CD4-positive, CD25-positive, alpha-beta regulatory T cell (primary cell): ENCODE measurements at places on chromosomes 1 and 21.
A peak's percentile ranks its signal among the peaks of the same experiment; 100 is the strongest.

- no peak for DNase-seq
These were observed 113.7 kb downstream of the CRYAA start for GRCh38 chr21:43282358-43283120.

- DNase-seq: peak; percentile 12
These were observed 3.6 kb downstream of the RGS1 start for GRCh38 chr1:192579010-192579738.

GRCh38 chr1:41317361-41317760, 43.9 kb upstream of the FOXO6 start:
- no peak for DNase-seq

DNA sequence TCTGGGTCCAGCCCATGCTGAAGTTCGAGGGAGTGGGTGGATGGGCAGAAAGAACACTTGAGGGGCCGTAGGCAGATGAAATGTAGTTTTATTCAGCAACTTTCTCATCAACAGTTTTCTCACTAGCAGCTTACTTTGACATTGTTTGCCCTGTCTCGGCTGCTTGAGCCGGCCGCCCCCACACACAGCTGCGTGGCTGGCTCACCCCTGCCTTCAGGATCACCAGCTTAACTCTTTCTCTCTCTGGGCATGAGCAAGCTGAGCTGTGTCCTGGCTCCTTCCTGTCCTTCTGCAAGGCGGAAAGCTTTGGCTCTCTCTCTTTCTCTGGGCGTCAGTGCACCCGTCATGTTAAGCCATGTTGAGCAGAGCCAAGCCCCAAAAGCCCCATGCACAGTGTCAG, 104.4 kb upstream of the GNG12 start:
- no peak for DNase-seq

- no peak for DNase-seq
These were observed 79.7 kb upstream of the CHODL start for GRCh38 chr21:18164933-18165332.

DNA sequence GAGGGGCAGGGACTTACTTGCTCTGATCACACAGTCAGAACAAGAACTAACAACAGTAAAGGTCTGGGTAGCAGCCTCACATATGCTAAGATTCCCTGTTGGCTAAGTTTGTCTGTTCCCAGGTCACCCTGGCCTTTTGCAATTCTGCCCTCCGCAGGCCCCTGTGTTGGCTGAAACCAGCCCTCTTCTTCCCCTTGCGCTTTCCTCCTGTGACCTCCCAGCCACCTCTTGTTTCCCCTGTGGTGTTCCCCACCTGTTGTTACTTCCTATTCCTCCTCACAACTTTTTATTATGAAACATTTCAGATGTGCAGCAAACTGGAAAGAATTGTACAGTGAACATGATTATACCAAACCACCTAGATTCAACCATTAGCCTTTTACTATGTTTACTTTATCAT, 23.4 kb downstream of the MAPKAPK2 start:
- no peak for DNase-seq
